ENCODE measurements at places on chromosomes 1 and 21.

DNA sequence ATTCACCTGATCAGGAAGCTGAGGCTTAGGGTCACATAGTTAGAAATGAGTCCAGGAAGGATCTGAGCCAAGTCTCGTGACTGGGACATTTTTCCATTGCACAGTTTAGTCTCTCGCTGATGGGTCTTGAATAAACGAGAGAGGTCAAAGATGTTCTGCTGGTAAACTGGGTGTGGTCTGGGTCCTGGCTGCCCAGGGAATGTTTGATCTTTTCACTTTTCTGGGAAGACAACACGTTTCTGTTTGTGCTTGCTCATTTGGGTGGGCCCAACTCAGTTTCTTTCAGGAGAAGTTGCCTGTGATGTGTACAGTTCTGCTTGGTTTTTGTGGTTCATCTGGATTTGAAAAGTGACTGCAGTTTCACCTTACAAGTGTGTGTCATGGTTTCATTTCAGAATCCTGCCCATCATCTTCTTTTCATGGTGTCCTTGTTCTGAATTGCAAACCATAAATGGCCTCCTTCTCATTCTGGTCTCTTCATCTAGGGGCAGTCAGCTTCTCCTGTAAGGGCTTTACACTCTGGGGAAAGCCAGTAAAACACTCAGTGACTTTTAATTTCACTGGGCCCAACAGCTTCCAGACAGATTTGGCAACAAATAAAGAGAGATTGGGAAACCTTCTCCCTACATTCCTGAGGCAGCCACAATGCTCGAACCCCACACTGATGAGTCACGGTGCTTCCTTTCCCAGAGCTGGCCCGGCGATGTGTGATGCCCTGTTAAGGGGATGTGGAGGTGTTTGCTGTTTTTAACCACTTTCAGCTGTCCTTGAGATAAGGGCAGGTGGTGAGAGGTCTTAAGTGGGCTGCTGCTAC is 7.2 kb upstream of the TACSTD2 start:
- H3K27ac ChIP-seq: no peak overlapping the region
- H3K36me3 ChIP-seq: no peaks in the 10 kb centered on the region
- peak overlapping the region; percentile 9 for H3K4me3 ChIP-seq

- no peak overlapping the region for H3K4me3 ChIP-seq
- no peaks in the 10 kb centered on the region for H3K36me3 ChIP-seq
- no peaks in the 10 kb centered on the region for H3K27me3 ChIP-seq
- no peaks in the 10 kb centered on the region for H3K4me1 ChIP-seq
Measured at GRCh38 chr1:195934817-195935553, 673.3 kb downstream of the KCNT2 start.

- H3K4me1 ChIP-seq: peaks cover 1% of the 10 kb centered on the region
- H3K36me3 ChIP-seq: peaks cover 20% of the 10 kb centered on the region
- H3K27ac ChIP-seq: no peak overlapping the region
- H3K27me3 ChIP-seq: no peaks in the 10 kb centered on the region
- H3K4me3 ChIP-seq: no peak overlapping the region
- DNase-seq: no peak
Measured at GRCh38 chr1:156795787-156796186, 20.9 kb downstream of the SH2D2A start.

GRCh38 chr1:14804626-14805025 is 206.1 kb downstream of the KAZN start:
- no peak for DNase-seq
- H3K4me3 ChIP-seq: no peak overlapping the region
- H3K27me3 ChIP-seq: no peaks in the 10 kb centered on the region
- no peaks in the 10 kb centered on the region for H3K36me3 ChIP-seq

DNA sequence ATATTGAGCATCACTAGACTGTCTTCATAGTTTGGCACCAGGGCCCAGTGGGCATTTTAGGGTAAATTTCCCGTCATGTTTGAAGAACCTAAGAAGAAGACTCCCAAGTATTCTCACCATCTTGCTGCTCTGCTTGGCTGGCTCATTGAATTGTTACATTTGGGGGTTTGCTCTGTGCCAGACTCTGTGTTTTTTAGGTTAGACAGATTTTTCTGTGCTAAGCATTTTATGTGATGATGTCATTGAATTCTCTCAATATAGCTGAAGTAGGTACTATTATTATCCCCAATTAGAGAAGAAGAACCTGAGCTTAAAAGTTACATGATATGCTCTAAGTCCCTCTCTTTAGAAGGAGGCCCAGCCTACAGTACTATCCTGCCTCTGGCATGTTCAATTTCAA is 28.0 kb upstream of the DNASE2B start:
- no peak for DNase-seq
- H3K4me1 ChIP-seq: peaks cover 2% of the 10 kb centered on the region
- H3K4me3 ChIP-seq: no peak overlapping the region
- no peaks in the 10 kb centered on the region for H3K36me3 ChIP-seq
- H3K27ac ChIP-seq: no peak overlapping the region

- peaks cover 5% of the 10 kb centered on the region for H3K27me3 ChIP-seq
- H3K36me3 ChIP-seq: no peaks in the 10 kb centered on the region
- H3K27ac ChIP-seq: no peak overlapping the region
- no peak for DNase-seq
- H3K4me1 ChIP-seq: peaks cover 5% of the 10 kb centered on the region
Measured at GRCh38 chr1:1366699-1367066, 8.3 kb downstream of the AURKAIP1 start.

- H3K4me3 ChIP-seq: no peak overlapping the region
- peaks cover 22% of the 10 kb centered on the region for H3K36me3 ChIP-seq
- DNase-seq: no peak
- peaks cover 8% of the 10 kb centered on the region for H3K4me1 ChIP-seq
- H3K27me3 ChIP-seq: no peaks in the 10 kb centered on the region
Measured at GRCh38 chr1:25484096-25484495, 53.4 kb downstream of the MACO1 start.

- no peak overlapping the region for H3K27ac ChIP-seq
- no peaks in the 10 kb centered on the region for H3K27me3 ChIP-seq
- DNase-seq: no peak
- H3K4me1 ChIP-seq: no peaks in the 10 kb centered on the region
- no peaks in the 10 kb centered on the region for H3K36me3 ChIP-seq
Measured at GRCh38 chr1:62229468-62229867, 34.8 kb downstream of the L1TD1 start.

DNA sequence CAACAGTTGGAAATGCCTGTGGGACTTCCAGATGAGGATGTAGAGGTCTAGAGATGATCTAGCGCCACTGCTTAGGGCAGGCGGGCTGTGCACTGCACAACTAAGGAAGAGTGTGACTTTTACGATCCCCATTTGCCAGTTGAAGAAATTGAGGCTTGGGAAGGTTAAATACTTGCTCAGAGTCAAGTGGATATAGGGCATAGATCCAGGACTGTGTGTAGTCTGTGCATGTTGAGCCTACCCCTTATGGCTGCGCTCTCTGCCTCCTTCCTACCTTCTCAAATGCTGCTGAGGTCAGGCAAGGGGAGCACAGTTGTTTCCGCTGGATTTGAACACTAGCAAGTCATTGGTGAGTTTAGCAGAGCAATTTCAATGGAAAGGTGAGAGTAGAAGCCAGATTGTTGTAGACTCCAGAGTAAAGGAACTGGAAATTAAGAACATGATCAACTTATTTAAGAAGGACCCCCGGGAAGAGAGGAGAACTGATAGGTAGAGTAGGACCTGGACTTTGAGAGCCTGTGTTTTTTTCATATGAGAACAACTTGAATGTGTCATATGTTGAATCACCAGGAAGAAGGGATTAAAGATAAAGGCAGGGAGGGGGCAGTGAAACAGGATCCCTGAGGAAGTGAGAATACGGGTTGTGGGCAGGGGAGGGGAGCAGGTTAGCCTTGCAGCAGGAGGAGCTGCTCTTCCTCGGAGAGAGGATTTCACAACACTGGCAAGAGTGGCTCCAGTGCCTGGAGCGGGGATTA is 2.7 kb downstream of the CAPN2 start:
- H3K27me3 ChIP-seq: peaks cover under 1% of the 10 kb centered on the region
- peak overlapping the region; percentile 85 for H3K4me3 ChIP-seq
- peak overlapping the region; percentile 98 for H3K27ac ChIP-seq
- H3K4me1 ChIP-seq: peaks cover 63% of the 10 kb centered on the region

Data from activated naive CD8-positive, alpha-beta T cell treated with anti-CD3 and anti-CD28 coated beads, Interleukin-2, amount 10 ng/mL, durations not matched to agents 7 days and 5 days (primary cell).